ENCODE measurements at places on chromosomes 7 and 10. TPM values are rescaled to one million over a fixed set of nuclear protein-coding genes. Genes with fewer than 3 reads are reported as not detected.
A peak's percentile ranks its signal among the peaks of the same experiment; 100 is the strongest.

- H3K27ac ChIP-seq: no peak overlapping the region
- DNase-seq: no peak
- no peaks in the 10 kb centered on the region for H3K36me3 ChIP-seq
- H3K4me3 ChIP-seq: no peak overlapping the region
Observed at GRCh38 chr7:7870555-7870954, 98.0 kb upstream of the GLCCI1 start.

DNA sequence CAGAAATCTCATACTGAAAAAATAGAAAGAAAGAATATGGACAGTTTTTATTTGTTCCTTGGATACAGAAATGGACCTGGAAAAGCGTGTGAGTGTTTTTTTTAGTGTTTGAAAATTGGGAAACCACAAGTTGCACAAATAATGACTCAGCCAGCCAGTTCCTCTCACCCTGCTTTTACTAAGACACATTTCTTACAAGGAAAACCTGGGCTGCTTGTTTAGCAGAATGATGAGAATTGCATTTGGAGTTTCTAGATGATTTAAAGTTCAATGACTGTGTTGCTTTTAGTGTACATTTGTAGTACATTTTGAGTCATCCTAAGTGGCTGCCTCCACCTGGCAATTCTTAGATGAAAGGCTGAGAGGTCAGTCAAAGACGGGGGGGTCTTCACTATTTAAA, 218.7 kb downstream of the ABCA13 start:
- no peak overlapping the region for H3K4me3 ChIP-seq
- H3K4me1 ChIP-seq: no peaks in the 10 kb centered on the region
- H3K36me3 ChIP-seq: no peaks in the 10 kb centered on the region
- no peak for DNase-seq
- H3K27ac ChIP-seq: no peak overlapping the region

- H3K27ac ChIP-seq: no peak overlapping the region
- no peaks in the 10 kb centered on the region for H3K4me1 ChIP-seq
- no peak overlapping the region for H3K4me3 ChIP-seq
- no peaks in the 10 kb centered on the region for H3K36me3 ChIP-seq
- H3K27me3 ChIP-seq: no peaks in the 10 kb centered on the region
Observed at GRCh38 chr10:5583525-5584175, 58.9 kb downstream of the CALML3 start.

- no peaks in the 10 kb centered on the region for H3K4me1 ChIP-seq
- no peak for DNase-seq
- H3K27me3 ChIP-seq: no peaks in the 10 kb centered on the region
- H3K4me3 ChIP-seq: no peak overlapping the region
- no peak overlapping the region for H3K27ac ChIP-seq
Observed at GRCh38 chr7:66514050-66514449, 114.6 kb upstream of the KCTD7 start.

- H3K4me3 ChIP-seq: no peak overlapping the region
- H3K27me3 ChIP-seq: no peaks in the 10 kb centered on the region
- no peaks in the 10 kb centered on the region for H3K36me3 ChIP-seq
- DNase-seq: no peak
- H3K4me1 ChIP-seq: no peaks in the 10 kb centered on the region
Observed at GRCh38 chr10:59332581-59332980, 29.8 kb downstream of the FAM13C start.

GRCh38 chr10:95171336-95171735, 22.7 kb upstream of the ACSM6 start:
- H3K27ac ChIP-seq: no peak overlapping the region

DNA sequence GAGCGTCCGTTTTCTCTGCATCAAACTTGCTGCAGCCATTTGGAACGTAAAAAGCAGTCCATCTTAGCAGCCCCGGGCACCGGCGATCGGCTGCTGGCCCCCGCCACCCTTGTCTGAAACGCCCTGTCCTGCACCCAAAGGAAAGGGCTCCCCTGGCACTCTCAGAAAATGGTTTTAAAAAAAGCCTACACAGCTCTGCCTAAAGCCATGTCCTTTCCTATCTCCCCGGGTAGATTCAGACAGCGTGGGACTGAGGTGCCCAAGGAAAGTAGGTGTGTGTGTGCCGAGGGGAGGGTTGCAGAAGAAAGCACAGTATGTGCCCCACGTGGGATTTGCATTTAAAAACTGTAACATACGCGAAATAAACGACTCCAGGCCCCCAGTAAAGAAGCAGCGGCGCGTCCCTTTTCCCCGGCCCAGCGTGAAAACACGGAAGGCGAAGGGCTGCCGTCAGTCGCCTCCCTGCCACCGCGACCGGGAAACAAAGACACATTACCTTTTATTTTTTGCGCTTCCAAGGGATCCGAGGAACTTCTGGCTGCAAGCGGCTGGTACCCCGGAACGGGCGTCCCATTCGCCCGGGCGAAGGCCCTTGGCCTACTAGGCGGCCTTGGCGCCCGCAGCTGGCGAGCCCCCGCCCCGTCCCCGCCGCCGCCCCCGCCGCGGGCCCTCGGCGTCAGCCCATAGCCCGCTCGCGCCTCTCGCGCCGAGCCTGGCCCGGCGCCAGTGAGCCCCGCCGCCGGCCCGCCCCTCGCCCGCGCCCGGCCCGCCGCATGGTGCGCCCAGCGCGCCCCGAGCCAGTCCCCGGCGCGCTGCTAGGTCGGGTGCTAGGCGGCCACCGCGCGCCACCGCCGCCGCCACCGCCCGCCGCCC, 304.6 kb downstream of the PRPF18 start:
- H3K27me3 ChIP-seq: peaks cover 3% of the 10 kb centered on the region
- no peak overlapping the region for H3K27ac ChIP-seq
- peak overlapping the region; percentile 32 for H3K4me3 ChIP-seq

DNA sequence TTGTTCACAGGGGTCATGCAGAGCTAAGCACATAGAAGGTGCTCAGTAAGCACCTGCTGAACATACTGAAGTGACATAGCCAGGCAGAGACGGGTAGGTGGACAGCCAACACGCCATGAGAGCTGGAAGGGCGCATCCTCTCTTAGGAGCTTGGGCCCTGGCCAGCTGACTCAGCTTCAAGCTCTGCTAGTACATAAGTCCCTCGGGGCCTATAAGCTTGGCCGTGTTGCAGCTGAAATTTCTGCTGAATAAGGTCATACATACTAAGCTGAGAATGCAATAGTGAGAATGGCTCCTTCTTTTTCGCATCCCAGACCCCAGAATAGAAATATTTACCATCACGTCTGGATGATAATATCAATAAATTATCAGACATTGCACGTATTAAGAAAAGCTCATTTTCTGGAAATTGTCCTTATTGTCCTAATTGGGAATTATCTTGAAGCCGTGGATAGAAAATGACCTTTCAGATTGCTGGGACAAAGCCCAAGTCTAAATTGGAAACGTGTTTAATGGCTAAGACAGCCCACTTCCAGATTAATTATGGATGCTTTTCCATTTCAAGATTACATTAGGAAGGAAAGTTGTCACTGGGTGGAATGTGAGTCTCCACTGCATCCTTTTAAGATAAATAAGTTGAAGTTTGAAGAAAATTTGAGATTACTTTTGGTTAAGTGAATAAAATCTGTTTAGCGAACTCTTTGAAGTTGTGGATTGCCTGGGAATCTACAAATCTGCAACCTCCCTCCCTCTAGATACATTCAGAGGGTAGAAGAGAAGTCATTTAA, 287.1 kb upstream of the C7orf33 start:
- H3K4me1 ChIP-seq: no peaks in the 10 kb centered on the region
- no peaks in the 10 kb centered on the region for H3K27me3 ChIP-seq
- H3K36me3 ChIP-seq: no peaks in the 10 kb centered on the region
- DNase-seq: no peak
- no peak overlapping the region for H3K27ac ChIP-seq

GRCh38 chr7:121366852-121367431, 29.2 kb downstream of the FAM3C start:
- no peaks in the 10 kb centered on the region for H3K36me3 ChIP-seq
- DNase-seq: no peak
- H3K27me3 ChIP-seq: no peaks in the 10 kb centered on the region
- no peak overlapping the region for H3K27ac ChIP-seq
- H3K4me1 ChIP-seq: no peaks in the 10 kb centered on the region

GRCh38 chr10:74373059-74373458, 222.0 kb downstream of the ADK start:
- no peak for DNase-seq
- no peaks in the 10 kb centered on the region for H3K4me1 ChIP-seq
- H3K4me3 ChIP-seq: no peak overlapping the region
- no peaks in the 10 kb centered on the region for H3K36me3 ChIP-seq
- no peaks in the 10 kb centered on the region for H3K27me3 ChIP-seq

DNA sequence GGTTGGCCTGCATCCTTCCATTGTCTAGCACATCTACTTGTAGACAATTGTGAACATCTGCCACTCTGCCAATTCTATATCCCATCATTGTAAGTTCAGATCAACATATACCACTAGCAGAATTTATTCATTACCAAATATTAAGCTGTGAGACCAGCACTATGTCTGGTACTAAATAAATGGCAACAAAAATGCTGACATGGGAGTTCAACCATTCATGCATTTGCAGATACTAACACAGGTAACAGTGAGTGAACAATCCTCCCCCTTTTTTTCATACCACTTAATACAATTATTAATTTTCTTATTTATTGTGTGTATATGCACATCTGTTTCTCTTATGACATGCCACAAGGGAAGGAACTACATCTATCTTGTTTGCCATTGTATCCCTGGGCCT, 11.9 kb downstream of the POLR1F start:
- no peak overlapping the region for H3K27ac ChIP-seq
- no peaks in the 10 kb centered on the region for H3K36me3 ChIP-seq
- DNase-seq: no peak

DNA sequence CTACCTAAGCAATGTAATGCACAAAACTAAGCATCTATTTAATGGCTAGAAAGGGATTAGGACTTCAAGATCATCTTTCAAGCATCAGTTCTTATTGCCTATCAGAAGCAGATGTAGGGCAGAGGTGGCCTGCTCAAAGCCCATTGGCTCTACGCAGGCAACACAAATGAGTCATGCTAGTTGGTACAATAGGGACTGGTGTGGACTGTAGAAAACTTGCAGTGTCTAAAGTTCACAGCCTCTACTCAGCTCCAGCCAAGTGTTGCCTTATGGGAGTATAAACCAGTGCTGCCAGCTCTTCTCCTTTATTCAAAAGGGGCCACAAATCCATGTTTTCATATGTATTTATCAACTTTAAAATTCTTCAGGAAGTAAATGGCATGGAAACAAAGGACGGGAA, 31.7 kb downstream of the ASAH2 start:
- H3K4me1 ChIP-seq: no peaks in the 10 kb centered on the region
- no peaks in the 10 kb centered on the region for H3K27me3 ChIP-seq
- no peak overlapping the region for H3K27ac ChIP-seq
- H3K36me3 ChIP-seq: no peaks in the 10 kb centered on the region

DNA sequence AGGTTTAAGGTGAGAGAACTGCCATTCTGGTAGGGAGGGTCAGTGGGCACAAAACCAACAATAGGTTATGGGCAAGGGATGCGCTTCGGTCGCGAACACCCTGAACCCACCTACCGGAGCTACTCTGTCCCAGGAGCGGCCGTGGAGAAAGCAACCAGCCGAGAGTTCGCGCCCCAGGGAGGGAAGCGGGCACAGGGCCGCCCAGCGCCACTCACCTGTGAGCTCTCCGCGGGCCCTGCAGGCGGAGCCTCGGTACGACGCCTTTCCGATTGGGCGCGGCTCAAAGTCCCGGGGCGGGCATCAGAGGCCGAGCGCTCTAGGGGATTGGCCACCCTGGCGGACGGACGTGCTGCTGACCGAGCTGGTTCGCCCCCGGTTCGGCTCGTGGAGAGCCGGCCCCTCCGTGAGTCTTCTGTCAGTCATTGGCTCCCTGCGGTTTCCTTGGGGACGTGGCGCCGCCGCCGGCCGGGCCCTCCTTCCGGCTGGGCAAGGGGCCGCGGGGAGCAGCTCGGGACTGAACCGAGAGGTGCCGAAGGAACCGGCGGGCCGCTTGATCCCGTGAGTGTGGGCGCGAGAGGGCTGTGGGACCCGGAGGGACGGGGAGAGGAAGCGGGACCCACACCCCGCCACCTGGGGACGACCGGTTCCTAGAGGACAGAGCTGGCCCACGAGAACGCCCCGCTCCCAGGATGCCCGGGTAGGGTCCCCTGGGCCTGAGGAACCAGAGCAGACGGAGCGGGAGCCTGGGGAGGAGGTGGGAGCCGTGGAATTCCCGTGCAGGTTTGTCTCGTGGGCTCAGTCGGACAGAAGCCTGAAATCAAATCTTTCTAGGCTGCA, at the start of gene ENTPD7:
Gene ENTPD7 (plus strand): TSS at position 479 of the 837 bp plus-strand sequence. CDS start 448 bp downstream, outside the sequence.
- H3K4me3 ChIP-seq: peak within 1 kb of the TSS; percentile 72
- no peaks in the 10 kb centered on the region for H3K27me3 ChIP-seq

- H3K4me1 ChIP-seq: no peaks in the 10 kb centered on the region
- DNase-seq: no peak
Observed at GRCh38 chr7:85565276-85565675, 378.4 kb upstream of the SEMA3D start.

DNA sequence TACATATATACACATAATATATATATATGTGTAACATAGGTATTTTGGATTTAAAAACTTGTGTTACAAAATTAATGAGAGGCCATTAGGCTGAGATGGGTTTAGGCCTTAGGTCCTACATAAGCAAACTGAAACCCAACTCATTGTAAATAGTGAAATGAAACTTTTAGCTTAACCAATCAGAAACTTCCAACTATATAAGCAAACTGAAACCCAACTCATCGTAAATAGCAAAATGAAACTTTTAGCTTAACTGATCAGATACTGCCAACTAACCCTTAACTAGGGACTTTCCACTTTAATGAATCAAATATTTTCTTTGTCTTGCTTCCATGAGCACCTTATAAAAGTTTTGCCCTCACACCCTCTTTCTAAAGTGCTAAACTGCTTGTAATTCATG, 17.3 kb upstream of the SAMD9L start:
- no peaks in the 10 kb centered on the region for H3K4me1 ChIP-seq
- H3K36me3 ChIP-seq: no peaks in the 10 kb centered on the region
- no peak for DNase-seq
- H3K27me3 ChIP-seq: no peaks in the 10 kb centered on the region

DNA sequence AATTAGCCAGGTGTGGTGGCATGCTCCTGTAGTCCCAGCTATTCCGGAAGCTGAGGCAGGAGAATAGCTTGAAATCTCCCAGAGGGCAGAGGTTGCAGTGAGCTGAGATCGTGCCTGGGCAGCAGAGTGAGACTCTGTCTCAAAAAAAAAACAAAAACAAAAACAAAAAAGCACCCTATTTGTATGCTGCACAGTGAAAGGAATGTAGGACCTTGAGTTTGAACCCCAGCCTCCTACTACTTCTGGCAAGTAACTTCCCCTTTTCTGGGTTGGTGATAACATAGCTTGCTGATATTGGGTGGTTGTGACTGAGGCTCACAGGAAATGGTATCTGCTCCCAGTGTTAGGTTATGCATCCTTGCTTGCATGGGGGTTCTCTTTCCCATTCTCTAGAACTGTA, 205.3 kb downstream of the BUB3 start:
- H3K27ac ChIP-seq: no peak overlapping the region
- no peaks in the 10 kb centered on the region for H3K27me3 ChIP-seq
- no peaks in the 10 kb centered on the region for H3K36me3 ChIP-seq
- no peaks in the 10 kb centered on the region for H3K4me1 ChIP-seq
- no peak for DNase-seq
- H3K4me3 ChIP-seq: no peak overlapping the region

- no peaks in the 10 kb centered on the region for H3K36me3 ChIP-seq
- H3K27me3 ChIP-seq: no peaks in the 10 kb centered on the region
- H3K4me1 ChIP-seq: no peaks in the 10 kb centered on the region
- no peak for DNase-seq
- H3K4me3 ChIP-seq: no peak overlapping the region
Observed at GRCh38 chr10:127175357-127176110, 20.9 kb downstream of the INSYN2A start.

NCF1 gene
- 7.4 TPM for total RNA-seq

CALHM3 gene
- total RNA-seq: not detected

FEZF1 gene
- total RNA-seq: not detected

CCDC3 gene
- total RNA-seq: not detected

VOPP1 gene
- 82.0 TPM for total RNA-seq

KNDC1 gene
- 0.24 TPM for total RNA-seq

PNLIP gene
- not detected for total RNA-seq

Measured in naive thymus-derived CD4-positive, alpha-beta T cell (primary cell).